ENCODE measurements at places on chromosomes 11 and 22.

DNA sequence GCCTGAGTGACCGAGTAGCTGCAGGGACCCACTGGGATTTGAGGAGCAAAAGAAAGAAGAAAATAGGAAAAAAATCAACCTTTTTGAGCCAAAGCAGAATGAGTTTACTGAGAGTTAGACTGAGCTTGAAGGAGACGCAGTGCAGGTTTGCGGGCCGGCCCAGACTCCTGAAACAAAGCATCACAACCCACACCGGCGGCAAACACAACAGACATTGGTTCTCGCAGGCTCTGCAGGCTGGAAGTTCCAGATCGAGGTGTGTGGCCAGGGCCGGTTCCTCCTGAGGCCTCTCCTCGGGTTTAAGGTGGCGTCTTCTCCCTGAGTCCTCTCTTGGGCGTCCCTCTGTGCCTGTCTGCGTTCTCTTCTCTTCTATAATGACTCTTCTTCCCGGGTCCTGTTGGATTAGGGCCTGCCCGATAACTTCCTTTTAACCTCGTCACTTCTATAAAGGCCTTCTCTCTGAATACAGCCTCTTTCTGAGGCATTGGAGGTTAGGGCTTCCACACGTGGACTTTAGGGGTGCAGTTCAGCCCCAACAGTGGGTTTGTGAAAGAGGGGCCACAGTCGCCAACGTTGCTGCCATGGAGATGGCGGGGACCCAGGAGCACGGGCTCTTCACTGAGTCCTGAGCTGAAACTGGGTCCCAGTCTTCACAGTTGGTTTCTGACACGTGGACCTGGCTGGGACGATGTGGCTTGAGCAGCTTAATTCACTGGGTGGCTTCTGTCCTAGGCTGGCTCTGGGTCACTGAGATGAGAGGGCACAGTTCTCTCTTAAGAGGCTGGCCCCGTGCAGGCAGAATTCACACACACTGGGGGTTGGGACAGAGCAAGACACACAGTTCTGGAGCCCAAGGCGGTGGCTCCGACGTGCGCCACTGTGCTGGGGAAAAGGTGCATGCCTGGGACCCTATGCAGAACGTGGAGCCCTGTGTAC is 1047.7 kb downstream of the BRD1 start:
- no peak for DNase-seq

DNA sequence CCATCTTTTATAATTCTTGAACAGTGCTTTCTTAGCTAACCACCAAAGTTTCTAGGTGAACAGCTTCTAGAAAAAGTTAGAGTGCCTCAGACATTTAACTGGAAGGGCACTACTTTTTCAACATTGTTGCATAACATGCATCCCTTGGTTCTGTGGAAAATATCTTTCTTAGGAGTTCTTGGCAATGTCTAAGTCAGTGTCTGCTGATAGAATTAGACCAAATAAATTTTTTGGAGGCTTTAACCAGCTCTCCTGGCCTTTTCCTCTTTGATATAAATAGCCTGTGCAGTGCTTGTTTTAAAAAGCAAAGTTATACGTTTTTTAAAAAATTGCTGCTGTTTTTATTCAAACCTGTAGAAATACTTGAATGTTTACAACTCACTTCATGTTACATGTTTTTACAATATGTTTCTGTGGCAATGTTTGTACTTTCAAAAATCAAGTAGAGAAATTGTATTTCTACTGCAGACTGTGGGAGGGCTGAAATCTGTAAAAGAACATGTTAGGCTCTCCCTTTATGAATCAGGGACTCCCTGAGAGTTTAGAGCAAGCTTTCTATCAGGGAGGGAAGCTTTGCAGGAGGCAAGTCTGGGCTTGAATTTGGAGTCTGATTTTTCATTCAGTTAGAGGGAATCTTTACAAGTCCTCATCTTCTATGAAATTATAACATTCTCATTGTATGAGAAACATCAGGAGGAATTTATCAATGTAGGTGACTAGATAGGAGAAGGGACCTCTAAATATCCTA is 16.3 kb upstream of the PANX1 start:
- DNase-seq, result no peak

GRCh38 chr11:2932850-2933251 is 3.6 kb upstream of the PHLDA2 start:
- no peak for DNase-seq

DNA sequence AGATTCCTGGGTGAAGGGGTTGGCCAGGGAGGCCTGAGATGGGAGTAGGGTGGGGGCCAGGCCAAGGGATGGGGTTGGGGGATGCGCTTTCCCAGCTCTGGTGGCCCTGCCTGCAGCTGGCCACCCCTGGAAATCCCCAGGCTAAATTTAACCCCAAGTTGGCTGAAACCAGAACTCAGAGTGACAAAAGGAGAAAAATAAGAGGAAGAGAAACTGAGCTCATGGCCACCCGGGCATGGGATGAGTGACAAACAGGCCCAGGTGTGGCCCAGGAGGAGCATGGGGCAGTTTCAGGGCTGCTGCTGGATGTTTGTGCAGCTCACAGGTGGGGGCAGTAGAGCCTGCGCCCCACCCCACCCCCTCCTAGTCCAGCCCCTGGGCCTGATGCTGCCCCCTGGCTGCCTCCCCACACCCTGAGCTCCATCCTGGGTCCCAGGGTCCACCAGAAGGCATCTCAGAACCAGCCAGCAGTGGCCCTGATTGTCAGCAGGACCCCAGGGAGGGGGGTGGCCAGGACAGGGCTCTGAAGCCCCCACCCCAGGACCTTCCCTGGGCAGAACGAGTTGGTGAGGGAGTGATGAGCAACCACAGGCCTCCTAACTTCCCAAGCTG is 48.0 kb downstream of the IGLL5 start:
- DNase-seq, result no peak

DNA sequence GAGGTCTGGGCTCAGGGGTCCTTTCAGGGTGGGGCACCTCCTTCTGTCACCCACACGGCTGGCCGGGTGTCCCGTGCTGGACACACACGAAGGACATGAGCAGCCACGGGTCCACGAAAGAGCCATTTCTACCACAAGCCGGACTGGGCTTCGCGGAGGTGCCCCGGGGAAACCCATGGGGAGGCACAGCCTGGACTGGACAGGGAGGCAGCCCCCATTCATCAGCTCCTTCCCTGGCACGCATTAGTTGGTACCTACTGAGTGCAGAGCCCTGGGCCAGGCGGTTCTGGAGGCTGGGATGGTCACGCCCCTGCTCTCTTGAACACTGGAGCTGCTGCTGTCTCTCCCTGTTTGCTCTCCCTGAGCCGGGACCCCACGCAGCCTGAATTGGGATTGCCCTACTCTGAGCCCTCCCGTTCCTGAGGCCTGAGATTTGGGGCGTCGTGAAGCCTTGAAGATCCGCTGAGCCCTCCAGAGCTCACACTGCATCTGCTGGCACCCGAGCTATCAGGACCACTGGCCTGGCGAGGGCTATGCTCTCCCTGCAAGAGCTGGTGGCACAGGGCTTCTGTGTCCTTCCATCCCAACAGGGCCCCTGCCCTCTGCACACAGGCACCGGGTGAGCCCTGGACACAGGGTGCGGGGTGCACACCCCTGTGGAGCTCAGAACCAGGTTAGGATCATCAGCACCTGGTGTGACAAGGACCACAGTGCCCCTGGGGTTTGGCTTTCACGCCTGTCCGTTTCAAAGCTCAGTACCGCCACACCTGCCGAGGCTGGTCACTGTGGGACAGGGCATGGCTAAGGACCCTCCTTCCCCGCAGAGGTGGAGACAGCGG is 84.6 kb downstream of the MYEOV start:
- DNase-seq, result no peak

Measured in stimulated activated CD4-positive, alpha-beta T cell treated with anti-CD3 and anti-CD28 coated beads, Interleukin-12 subunit alpha, Interleukin-12 subunit beta, amount 100 ng/mL, for 48 hours (primary cell).